COR-L47 (cell line): ENCODE measurements at places on chromosomes 11 and 22.

DNA sequence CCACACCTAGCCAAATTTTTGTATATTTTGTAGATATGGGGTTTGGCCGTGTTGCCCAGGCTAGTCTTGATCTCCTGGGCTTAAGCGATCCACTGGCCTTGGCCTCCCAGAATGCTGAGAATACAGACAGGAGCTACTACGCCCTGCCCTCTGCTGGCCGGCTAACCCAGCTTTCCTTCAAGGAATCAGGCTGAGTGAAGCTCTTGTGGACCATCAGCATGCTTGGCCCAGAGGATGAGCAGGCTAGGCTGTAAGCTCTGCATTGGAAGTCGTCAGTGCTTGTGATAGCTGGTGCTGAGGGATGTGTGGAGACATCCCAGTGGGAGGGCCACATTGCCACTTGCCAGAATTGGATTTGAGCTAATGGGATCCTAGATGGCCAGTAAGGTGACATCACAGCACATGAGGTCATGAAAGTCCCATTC, 60.6 kb downstream of the MED15 start:
- no peak for DNase-seq

DNA sequence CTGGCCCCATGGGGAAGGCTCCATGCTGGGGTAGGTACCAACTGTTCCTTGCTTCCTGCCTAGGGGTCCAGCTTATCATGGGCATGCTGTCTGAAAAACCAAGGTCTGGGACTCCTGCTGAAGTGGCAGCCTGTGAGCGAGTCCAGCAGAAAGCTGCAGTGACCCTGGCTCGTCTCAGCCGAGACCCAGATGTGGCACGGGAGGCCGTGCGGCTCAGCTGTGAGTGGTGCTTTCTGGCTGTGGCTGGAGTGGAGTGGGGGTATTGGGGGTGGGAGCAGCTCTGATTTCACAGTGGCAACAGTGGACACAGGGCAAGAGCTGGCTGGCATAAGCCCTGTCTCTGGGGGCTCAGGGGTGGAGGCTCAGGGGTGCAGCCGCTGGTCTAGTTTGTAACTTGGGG, 124.1 kb downstream of the INSC start:
- DNase-seq: no peak

- DNase-seq: peak; percentile 20
These were observed 105.3 kb upstream of the HSD17B12 start for GRCh38 chr11:43574949-43575912.

GRCh38 chr11:47967577-47968525, 12.5 kb upstream of the PTPRJ start:
- DNase-seq: no peak

DNA sequence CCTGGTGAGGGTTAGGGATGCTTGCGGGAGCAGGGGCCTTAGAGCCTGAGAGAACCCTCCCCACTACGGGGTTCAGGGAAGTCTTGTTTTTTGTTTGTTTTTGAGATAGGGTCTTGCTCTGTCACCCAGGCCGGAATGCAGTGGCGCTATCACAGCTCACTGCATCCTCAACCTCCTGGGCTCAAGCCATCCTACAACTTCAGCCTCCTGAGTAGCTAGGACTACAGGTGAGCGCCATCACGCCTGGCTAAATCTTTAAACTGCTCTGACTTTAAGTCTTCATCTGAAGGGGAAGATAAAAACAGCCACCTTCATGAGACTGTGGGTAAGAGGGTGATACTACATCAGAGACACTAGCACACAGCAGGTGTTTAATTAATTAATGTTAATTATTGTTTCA, 28.5 kb downstream of the SERPIND1 start:
- no peak for DNase-seq
